ENCODE measurements at places on chromosomes 7 and 10.

GRCh38 chr7:96982586-96982985 lies 22.8 kb upstream of the DLX6 start:
- no peak for DNase-seq

DNA sequence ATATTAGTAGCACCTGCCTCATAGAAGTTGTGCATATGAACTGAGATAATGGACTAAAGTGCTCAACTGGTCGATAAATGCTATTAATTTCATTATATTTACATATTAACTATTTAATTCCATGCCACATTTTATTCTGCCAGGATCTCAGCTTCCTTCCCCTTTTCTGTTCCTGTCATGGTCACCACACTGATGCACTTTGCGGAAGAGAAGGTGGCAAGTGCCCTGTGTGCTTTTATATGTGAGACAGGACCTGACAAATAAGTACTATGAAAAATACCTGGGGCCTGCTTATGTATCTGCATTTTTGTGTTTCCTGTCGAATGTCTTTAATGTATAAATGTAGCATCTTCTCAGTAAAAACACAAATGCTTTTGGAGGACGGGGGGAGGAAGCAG lies 12.2 kb downstream of the ATP6V0E2 start:
- no peak for DNase-seq

DNA sequence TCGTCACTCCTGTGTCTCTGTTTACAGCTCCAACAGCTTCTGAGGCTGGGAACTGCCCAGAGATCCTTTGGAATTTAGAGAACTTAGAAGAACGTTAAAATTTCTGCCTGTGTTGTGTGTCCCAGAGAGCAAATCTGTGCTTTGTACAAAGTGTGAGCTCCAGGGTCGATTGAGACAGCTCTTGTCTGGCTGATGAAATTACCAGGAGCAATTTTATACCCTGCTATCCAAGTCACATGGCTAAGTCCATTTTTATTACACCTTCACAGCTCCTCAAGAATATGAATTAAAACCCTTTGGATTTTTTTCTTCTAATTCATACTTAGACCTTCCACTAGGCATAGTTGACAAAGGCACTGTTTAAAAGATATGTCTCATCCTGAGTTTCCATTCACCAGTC lies 46.5 kb upstream of the INSYN2A start:
- DNase-seq = no peak

- DNase-seq = no peak
These were observed 16.2 kb upstream of the SND1 start for GRCh38 chr7:127635659-127636285.

GRCh38 chr10:97102441-97102840 lies 83.3 kb downstream of the SLIT1 start:
- no peak for DNase-seq

- DNase-seq = no peak
These were observed 32.1 kb downstream of the SGCE start for GRCh38 chr7:94623820-94624219.

GRCh38 chr7:40676221-40676620 lies 541.4 kb downstream of the SUGCT start:
- DNase-seq = no peak

- DNase-seq = no peak
These were observed 657.2 kb downstream of the INHBA start for GRCh38 chr7:41045556-41046123.

- DNase-seq = no peak
These were observed 5.5 kb downstream of the DNTT start for GRCh38 chr10:96309628-96310320.

DNA sequence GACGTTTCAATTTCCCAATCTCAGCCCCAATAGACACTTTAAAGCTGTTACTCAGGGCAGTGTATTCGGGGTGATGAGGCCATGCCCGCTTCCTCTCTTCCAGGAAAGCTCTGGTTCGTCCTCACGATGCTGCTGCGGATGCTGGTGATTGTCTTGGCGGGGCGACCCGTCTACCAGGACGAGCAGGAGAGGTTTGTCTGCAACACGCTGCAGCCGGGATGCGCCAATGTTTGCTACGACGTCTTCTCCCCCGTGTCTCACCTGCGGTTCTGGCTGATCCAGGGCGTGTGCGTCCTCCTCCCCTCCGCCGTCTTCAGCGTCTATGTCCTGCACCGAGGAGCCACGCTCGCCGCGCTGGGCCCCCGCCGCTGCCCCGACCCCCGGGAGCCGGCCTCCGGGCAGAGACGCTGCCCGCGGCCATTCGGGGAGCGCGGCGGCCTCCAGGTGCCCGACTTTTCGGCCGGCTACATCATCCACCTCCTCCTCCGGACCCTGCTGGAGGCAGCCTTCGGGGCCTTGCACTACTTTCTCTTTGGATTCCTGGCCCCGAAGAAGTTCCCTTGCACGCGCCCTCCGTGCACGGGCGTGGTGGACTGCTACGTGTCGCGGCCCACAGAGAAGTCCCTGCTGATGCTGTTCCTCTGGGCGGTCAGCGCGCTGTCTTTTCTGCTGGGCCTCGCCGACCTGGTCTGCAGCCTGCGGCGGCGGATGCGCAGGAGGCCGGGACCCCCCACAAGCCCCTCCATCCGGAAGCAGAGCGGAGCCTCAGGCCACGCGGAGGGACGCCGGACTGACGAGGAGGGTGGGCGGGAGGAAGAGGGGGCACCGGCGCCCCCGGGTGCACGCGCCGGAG lies 2.6 kb downstream of the GJD4 start:
- no peak for DNase-seq

GRCh38 chr10:29969255-29970011 lies 90.0 kb downstream of the JCAD start:
- no peak for DNase-seq

GRCh38 chr7:16114071-16114470 lies 307.3 kb downstream of the CRPPA start:
- no peak for DNase-seq
